Cerebellum (tissue), 4 donors: ENCODE measurements at places on chromosomes 7 and 10. TPM values are rescaled to one million over a fixed set of nuclear protein-coding genes. Genes with fewer than 3 reads are reported as not detected.

Gene TCERG1L
- total RNA-seq, result 6.8 TPM

GRCh38 chr7:159109653-159110035 is 35.0 kb downstream of the VIPR2 start:
- no peak for DNase-seq

DNA sequence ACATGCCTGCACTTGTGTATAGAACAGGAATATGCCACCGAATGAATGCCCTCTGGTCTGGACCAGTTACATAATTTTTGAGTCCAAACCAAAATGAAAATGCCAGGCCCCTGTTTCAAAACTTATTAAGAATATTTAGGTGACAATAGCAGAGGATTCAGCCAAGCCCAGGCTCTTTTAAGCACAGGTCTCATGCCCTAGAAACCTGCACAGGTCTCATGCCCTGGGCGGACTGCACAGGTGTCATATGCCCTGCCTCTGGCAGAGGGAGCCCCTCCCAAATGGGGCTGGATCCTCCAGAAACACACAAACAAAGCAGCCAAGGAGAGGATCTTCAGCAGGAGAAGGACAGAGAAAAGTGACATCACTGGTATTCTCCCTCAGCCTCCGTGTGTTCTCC is 605.4 kb upstream of the NRP1 start:
- no peak for DNase-seq

Gene SLC29A4
- total RNA-seq, result 22.6 TPM

- DNase-seq, result no peak
Observed at GRCh38 chr10:49331431-49331830, 32.5 kb downstream of the C10orf71 start.

- no peak for DNase-seq
Observed at GRCh38 chr7:7099584-7100014, 82.7 kb upstream of the C1GALT1 start.

DNA sequence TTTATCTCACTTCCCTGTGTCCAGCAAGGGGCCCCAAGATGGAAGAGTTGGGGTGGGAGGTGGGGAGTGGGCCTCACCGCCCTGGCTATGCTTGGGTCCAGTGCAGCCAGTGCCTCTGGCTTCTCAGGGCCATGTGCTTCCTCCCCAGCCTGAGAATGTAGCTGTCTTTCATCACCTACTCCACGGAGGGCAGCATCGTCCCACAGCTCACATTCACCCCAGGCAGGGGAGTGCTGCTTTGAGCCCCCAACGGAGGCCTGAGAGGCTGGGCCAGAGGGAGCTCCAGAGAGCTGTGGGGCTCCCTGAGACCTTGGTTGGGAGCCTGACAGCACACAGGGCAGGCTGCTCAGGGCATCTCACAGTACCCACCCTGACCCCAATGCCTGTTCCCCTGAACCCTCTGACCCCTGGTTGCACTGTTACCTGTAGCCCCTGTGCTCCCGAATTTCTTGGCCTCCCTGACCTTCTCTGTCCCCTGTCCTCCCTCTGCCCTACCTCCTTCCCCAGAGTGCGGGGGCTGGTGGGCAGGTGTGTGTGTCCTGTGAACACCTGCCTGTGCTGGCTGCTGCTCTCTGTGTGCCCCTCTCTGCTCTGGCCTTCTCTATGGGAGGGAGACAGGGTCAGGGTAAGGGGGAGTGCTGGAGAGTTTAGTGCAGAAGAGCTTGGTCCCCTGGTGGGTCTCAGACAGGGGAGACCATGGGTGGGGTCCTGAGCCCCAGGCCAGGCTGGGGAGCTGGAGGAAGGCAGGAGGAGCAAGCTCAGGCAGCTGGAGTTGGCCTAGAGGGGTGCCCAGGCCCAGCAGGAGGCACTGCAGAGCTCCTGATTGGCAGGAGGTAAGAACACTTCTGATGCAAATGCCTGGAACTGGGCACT is 19.6 kb upstream of the ZNF488 start:
- no peak for DNase-seq

Gene PDZD7
- total RNA-seq, result 5.9 TPM

Gene PRKCQ
- total RNA-seq, result 0.91 TPM

- DNase-seq, result no peak
Observed at GRCh38 chr10:71848325-71849275, 2.5 kb downstream of the PSAP start.

DNA sequence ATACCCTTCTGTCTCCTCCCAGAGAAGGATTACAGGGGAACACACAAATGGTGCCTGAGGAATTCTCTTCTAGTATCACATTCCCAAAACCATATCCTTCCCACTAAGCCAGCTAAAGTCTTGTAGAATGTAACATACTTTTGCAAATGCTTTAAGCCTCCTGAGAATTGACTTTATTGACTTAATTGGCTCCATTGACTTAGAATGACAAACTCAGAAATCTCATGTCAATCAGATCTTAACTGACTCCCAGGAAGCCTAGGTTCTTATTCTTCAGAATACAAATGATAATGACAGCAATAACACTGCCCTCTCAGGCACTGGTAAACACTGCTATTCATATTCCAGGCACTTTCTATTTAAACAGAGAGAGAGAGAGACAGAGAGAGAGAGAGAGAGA is 356.9 kb upstream of the PRKCQ start:
- DNase-seq, result no peak

GRCh38 chr10:35910234-35910633 is 268.1 kb upstream of the FZD8 start:
- no peak for DNase-seq

DNA sequence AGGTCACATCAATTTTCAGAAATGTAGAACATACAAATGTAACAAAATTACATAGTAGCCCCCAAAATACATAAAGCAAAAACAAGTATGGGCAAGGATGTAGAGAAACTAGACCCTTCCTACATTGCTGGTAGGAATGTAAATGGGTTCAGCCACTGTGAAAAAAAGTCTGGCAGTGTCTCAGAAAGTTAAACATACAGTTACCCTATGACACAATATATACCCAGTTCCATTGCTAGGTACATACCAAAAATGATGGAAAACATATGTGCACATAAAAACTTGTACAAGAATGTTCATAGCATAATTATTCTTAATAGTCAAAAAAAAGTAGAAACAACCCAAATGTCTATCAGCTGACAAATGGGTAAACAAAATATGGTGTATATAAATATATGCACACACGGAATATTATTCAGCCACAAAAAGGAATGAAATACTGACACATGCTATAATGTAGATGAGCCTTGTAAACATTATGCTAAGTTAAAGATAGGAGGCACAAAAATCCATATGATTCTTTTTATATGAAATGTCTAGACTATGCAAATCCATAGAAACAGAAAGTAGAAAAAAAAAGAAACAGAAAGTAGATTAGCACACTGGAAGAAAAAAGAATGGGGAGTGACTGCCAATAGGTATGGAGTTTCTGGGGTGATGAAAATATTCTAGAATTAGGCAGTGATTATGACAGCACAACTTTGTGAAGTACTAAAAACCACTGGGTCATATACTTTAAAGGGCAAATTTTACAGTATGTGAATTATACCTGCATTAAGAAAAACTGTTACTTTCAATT is 13.5 kb downstream of the HERPUD2 start:
- no peak for DNase-seq

DNA sequence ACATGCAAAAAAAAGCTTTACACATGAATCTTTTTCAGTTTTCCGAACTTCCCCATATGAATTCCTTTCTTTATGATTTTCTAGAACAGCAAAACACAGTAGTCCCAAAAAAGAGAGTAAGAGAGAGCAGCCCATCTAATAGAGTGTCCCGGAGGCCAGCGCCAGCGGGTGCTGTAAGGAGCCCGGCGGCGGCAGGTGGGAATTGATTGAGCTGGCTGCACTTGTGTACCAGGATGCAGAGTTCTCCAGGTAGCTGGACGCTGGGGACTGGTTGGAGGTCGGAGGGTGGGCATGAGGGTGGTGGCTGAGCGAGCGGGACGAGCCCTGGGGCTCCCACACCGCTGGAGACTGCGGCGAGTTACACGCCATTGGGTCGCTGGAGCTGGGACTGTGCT is 4.0 kb downstream of the DLX5 start:
- DNase-seq, result no peak

DNA sequence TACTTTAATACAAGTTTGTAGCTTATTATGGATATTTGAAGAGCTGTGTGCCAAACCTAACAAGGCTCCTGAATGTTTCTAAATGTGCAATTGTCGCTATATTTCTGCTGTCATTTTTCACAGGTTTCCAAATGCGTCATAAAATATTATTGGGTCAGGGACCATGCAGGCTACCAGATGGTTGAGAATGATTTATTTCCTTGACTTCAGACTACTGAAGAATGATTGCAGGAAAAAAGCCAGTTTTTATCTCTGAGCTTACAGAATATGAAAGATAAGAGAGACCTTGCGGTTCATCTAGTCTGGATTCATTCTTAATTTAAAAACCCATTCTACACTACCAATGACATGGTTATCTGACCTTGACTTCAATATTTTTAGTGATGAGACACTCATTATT is 55.2 kb downstream of the TSPAN12 start:
- DNase-seq, result peak; percentile 32

GRCh38 chr10:15211464-15211979 is 43.0 kb upstream of the NMT2 start:
- no peak for DNase-seq

Gene STAG3
- total RNA-seq, result 1.5 TPM

Gene FAM170B
- not detected for total RNA-seq

DNA sequence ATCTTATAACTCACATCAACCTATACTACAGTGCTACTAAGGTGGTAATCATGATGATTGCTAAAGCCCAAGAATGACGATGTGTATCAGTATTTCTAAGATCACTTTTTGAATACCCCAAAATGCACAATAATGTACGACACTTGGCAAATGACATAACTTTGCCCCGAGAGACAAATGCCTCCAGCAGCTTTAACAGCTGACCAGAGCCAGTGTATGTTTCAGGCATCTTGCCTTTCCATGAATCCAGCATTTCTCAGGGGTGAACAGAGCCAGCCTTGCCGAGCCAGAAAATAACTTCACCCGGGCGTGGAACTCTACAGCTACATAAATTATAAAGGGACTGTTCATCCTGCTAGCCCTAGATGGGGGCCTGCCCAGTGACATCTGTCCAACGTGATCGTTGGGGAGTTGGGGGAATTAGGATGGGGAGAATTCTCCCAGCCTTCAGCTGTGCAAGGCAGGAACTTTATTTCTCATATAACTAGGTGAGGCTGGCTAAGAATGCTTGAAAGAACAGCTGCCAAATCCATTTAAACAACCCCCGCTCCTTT is 1.8 kb downstream of the IGFBP3 start:
- no peak for DNase-seq

Gene OR2A12
- not detected for total RNA-seq

- DNase-seq, result no peak
Observed at GRCh38 chr10:44890696-44891563, 20.2 kb upstream of the TMEM72 start.

Gene GPR22
- 6.9 TPM for total RNA-seq

DNA sequence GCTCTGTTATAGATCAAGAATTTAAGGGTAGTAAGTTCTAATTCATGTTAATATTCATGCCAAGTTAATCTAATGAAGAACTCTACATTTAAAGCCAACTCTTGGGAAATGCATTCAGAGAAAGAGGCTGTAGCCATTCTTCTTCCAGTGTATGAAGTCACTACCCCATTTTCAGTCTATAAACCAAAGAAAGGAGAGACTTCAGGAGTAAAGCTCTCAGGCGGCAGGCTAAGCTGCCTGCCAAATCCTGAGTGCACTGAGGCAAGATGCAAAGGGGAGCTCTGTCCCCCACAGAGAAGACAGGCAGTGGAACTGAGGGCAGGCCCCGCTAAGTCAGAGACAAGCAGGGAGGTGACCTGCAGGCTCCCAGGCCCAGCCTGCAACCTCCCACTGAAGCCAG is 41.5 kb downstream of the SLIT1 start:
- DNase-seq, result no peak

DNA sequence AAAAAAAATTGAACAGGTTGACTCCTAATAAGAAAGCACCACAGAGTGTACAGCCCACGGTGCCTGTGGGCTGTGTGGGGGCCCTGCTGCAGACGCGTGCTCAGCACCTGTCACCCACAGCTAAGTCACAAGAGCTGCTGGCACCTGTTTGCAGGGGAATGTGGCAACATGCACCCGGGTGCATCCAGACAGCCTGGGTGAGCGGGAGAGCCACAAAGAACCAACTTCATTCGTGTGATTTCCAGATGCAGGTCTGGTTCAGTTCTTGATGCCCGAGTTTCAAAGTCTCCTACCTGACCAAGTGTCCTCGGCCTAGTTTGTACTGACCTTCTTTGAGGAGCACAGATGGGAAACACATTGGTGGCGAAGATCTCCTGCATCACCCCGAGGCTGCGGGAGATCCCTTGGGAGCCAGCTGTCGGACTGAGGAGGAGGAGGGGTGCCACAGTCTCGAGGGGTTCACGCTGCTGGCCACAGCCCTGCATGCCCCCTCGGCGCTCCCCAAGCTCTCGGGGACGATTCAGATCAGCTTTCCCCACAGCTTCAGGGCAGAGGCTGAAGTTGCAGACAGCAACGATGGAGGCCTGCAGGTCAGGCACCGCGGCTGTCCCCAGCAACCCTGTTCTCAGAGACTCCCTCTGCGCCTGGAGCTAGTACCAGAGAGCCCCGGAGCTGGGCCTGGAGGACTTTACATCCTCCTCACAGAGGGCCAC is 35.3 kb downstream of the AMZ1 start:
- no peak for DNase-seq

DNA sequence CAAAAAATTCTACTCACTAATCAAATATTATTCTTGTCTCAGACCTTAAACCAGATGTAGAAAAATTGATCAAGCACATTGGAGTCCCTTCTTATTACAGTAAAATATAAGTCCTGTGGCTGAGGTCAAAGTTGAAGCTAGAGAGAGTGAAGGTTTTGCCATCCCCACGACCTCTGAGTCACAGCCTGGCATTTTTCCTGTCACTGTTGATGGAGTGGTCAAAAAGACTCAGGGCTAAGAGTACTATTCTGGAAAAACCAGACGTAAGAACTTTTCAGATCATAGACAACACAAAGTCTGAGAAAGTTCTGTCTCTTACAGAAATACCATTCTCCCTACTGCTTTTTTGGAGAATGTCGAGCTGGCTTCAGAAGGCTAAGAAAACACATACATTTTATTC is 323.7 kb upstream of the ANKRD30A start:
- no peak for DNase-seq

GRCh38 chr10:131846240-131847101 is 54.3 kb upstream of the PPP2R2D start:
- DNase-seq, result no peak

Gene AMZ1
- 2.4 TPM for total RNA-seq

DNA sequence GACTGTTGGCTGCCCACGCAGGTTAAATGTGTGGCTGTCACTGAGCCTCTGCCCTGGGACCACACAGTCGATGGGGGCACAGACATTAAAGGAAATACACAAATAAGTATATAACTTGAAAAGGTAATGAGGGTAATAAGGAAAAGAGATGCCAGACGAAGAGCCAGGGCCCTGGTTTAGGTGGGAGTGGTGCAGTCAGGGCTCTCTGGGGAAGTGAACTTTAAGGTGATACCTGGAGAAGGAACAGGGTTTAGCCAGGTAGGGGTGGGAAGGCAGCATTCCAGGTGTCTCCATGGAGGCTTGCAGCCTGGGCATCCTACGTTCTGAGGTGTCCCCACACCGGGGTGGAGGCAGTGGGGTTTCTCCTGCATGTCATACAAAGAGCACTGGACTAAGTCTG is 50.4 kb downstream of the UNC5B start:
- DNase-seq, result no peak
